ENCODE measurements at places on chromosomes 11 and 22. TPM values are rescaled to one million over a fixed set of nuclear protein-coding genes. Genes with fewer than 3 reads are reported as not detected.

DNA sequence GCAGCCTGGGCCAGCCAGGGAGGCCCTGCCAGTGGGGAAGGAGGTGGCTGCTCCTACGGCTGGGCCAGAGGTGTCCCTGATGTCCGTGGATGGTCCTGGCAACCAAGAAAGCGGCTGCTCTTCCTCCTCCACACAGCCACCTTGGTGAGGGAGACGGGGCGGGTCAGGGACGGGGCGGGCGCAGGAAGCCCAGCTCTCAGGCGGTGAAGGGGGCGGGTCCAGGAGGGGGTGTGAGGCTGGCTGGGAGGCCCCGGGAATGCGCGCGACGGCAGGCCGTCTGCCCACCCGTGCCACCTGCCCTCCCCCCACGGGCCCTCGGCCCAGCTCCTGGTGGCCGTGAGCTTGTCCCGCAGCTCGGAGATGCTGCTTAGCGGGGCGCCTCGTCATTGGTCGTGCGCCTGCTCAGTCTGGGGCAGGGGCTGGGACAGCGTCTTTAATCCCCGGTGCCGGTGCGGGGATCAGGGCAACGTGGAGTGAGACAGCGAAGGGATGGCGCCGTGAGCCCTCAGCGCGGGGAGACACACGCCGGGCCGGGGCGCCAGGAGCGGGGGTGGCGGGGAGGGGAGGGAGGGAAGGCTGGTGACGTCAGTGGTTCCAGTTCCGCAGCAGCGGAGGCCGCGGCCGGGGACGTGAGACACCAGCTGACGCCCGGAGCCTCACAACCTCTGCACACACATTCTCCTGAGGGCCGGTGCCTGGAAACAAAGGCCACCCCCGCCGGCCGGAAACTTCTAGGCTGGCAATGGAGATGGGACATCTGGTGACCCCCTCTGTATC, 6.7 kb upstream of the BRSK2 start:
- H3K27me3 ChIP-seq: peaks cover 28% of the 10 kb centered on the region
- no peak overlapping the region for H3K27ac ChIP-seq
- DNase-seq: peak; percentile 67
- no peaks in the 10 kb centered on the region for H3K36me3 ChIP-seq
- peak overlapping the region; percentile 61 for H3K4me3 ChIP-seq
- H3K4me1 ChIP-seq: peaks cover 8% of the 10 kb centered on the region

DNA sequence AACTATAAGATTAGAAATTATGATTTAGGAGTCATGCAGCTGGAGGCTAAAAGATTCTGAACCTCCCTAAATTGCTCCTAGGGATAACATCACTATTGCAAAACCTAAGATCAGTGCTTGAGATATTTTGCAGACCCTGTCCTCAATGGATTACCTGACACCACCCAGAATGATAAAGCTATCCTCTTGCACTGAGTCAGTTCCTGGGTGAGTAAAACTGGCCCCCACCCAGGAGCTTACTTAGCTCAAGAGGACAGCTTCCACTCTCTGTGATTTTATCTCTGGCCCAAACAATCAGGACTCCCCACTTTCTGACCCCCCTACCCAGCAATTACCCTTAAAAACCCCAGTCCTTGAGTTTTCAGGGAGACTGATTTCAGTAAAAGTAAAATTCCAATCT, 2074.4 kb upstream of the RAG2 start:
- no peaks in the 10 kb centered on the region for H3K4me1 ChIP-seq
- no peak overlapping the region for H3K27ac ChIP-seq
- no peak overlapping the region for H3K4me3 ChIP-seq
- no peak for DNase-seq
- H3K36me3 ChIP-seq: peaks cover 48% of the 10 kb centered on the region
- H3K27me3 ChIP-seq: peaks cover 8% of the 10 kb centered on the region

- H3K36me3 ChIP-seq: no peaks in the 10 kb centered on the region
- H3K27me3 ChIP-seq: peaks cover 9% of the 10 kb centered on the region
- H3K4me3 ChIP-seq: peak overlapping the region; percentile 34
Observed at GRCh38 chr11:120096369-120097191, 41.3 kb downstream of the TRIM29 start.

DNA sequence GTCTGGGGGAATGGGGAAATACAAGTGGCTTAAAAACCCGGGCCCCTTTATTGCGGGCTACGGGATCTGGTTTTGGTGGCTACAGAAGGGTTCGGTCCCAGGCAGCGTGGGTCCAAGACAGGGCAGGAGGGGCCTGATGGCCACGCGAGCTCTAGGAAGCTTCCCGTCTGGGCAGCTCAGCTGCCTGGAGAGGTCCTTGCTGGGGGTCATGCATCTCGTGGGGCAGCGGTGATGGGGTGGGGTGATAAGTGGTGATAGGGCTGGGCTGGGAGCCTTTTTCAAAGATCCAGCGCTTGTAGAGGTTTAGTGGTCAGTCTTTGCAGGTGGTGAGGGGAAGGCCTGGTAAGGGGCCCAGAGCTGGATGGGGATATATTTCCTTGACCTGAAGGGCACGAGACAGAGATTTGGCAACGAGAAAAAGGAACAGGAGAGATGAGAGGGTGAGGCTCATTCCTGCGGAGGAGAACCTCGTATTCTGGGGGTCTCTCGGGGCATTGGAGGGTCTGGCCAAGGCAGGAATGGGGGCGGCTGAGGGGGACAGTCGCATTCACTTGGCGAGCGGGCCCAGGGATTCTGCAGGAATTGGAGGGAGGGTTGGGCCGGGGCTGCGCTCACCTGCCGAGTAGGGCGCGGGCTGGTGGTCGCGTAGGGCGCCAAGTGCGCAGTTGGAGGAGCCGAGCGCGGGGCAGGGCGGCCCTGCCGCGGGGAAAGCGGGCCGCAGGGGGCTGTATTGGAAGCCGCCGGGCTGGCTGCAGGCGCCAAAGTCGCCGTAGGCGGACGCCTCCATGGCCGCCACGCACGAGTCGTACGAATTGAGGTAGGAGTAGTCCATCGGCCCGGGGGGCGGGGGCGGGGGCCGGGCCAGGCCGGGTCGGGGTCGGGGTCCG, 560 bp downstream of the PHOX2A start:
- peaks cover 51% of the 10 kb centered on the region for H3K27me3 ChIP-seq
- peaks cover 39% of the 10 kb centered on the region for H3K4me1 ChIP-seq
- no peaks in the 10 kb centered on the region for H3K36me3 ChIP-seq

DNA sequence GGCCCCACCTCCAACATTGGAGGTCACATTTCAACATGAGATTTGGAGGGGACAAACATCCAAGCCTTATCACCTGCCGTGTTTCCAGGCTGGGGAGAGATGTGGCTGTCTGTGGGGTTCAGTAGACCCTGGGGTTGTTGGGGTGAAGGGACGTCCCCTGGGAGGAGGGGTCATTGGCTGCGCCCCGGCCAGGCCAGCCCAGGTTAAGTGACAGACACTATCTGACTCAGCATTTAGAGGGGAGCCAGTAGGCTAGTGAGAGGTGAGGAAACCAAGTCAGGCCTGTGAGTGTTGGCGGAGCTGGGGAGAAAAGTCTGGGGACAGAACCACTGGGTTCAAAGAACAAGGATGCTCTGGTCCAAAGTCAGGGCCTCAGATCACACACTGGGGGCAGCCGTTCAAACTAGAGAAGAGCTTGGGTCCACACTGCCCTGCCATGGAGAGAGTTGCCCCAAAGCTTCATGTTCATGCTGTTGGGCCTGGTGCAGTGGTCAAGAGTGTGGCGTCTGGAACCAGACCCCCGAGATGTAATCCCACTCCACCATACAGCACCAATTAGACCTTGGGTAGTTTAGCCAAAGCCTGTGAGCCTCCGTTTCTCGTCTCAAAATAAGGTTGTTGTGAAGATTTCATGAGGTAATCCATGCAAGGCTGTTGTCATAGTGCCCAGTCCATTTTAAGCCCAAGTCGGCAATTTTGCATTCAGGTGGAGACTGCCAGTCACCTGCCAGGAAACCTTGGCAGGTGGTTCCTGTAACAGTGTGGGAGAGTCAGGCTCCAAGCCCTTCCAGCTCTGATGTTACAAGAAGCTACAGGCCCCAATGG, 1289.6 kb downstream of the TBC1D22A start:
- H3K36me3 ChIP-seq: no peaks in the 10 kb centered on the region
- no peaks in the 10 kb centered on the region for H3K4me1 ChIP-seq
- no peak overlapping the region for H3K27ac ChIP-seq

Gene MLC1
- total RNA-seq: 0.13 TPM

DNA sequence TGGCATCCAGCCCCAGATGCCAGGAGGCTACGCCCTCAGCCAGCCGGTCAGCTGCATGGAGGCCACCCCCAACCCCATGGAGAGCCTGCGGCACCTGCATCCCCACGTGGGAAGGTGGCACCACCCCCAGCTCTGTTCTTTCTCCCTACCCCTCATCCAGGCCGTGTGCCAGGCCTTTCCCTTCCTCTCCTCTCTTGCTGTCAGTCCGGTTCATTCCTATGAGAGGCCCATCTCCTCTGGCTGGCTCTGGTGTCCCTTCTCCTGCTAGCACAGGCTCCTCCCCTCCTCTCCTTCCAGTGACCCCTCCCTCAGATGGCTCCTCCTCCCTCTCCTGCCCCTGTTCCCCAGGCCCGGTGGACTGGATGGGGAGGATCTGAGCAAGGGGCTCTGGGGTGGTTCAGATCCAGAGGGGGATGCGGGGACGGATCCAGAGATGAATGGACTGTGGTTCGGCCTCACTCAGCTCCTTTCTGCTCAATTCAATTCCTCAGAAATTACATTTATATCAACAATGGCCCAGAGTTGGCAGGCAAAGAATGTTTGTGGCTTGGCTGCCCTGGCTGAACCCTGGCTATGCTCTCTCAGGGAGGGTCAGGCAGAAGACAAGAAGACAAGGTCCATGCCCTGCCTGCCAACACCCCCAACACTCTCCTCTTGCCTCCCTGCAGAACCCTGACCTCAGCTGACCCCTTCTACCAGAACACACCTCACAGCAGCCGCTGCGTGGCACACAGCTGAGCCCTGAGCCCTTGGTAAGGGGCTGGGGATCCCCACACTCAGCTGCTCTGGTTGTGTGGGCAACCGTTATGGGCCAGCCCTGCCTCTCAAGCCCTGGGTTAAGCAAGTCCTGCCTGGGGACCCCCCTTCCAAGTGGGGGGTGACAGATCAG, 18.5 kb upstream of the LRRC10B start:
- peak; percentile 63 for DNase-seq
- peaks cover 38% of the 10 kb centered on the region for H3K4me1 ChIP-seq
- no peak overlapping the region for H3K4me3 ChIP-seq
- H3K27ac ChIP-seq: no peak overlapping the region

Gene TH
- total RNA-seq: not detected

All from WTC11 (cell line).